ENCODE measurements at places on chromosomes 1 and 21.

GRCh38 chr1:52904927-52905698 lies 16.4 kb downstream of the ECHDC2 start:
- peak; percentile 62 for DNase-seq

- no peak for DNase-seq
These were observed 10.6 kb upstream of the LRRC39 start for GRCh38 chr1:100188617-100189016.

DNA sequence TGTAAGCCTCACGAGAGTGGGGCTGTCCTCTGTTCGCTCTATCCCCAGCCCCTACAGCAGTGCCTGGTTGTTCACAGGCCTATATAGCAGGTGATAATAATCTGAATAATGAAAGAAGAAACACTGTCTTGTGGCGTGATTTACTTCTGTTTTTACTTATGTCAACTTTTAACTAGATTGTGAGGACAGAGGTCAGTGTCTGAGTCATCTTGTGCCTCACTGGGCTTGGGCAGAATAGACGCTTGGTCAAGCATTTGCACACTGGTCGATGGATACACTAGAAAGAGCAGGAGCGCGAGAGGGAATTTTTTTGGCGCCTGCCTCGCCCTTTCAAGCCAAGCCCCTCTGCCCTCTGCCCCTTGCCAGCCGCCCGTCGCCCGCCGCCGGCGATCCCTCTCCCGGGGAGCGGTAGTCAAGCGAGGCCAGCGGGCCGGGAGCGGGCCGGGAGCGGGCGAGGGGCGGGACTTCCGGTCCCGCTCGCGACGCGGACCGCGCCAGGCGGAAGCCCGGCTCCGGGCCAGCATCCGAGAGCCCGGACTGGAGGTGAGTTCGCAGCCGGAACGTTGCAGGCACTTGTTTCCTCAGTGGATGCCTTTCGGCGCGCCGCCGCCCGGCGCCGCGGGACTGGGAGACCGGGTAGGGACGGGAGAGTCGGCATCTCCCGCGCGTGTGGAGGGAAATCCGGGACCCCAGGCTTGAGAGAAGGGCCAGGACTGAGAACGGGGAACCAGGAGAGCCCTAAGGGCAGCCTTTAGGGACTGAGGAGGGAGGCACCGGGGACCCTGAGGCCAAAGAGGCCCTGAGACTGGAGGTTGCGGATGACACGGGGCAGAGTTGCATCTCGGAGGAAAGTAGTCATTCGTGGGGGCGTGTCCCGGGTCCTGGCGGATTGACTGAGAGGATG lies at the start of gene DISP1:
Gene DISP1, plus strand, starts transcription at position 504 of the 904 bp plus-strand sequence. CDS start 127,785 bp downstream, outside the sequence.
- peak; percentile 77 for DNase-seq

DNA sequence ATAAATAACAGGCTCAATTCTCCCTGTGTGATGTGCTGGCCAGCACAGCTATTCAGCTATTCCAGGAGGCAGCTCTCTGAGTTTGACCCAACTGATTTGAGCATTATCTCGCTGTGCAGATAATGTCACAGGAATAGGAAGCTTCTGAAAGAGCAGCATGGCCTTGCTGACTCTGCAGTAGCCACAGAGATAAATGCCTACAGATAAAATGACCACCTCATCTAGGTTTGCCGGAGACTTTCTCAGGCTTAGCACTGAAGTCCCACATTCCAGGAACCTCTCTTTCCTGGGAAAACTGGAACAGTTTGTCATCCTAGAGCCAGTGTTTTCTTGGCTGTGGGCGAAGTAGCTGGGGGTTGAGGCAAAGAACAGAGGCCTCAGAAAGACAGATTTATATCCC lies 98.9 kb downstream of the MRPL39 start:
- DNase-seq = no peak

- peak; percentile 68 for DNase-seq
These were observed 116.8 kb downstream of the CASZ1 start for GRCh38 chr1:10679496-10680220.

Measured in DND-41 (cell line).